ENCODE measurements at places on chromosomes 12 and 14.

DNA sequence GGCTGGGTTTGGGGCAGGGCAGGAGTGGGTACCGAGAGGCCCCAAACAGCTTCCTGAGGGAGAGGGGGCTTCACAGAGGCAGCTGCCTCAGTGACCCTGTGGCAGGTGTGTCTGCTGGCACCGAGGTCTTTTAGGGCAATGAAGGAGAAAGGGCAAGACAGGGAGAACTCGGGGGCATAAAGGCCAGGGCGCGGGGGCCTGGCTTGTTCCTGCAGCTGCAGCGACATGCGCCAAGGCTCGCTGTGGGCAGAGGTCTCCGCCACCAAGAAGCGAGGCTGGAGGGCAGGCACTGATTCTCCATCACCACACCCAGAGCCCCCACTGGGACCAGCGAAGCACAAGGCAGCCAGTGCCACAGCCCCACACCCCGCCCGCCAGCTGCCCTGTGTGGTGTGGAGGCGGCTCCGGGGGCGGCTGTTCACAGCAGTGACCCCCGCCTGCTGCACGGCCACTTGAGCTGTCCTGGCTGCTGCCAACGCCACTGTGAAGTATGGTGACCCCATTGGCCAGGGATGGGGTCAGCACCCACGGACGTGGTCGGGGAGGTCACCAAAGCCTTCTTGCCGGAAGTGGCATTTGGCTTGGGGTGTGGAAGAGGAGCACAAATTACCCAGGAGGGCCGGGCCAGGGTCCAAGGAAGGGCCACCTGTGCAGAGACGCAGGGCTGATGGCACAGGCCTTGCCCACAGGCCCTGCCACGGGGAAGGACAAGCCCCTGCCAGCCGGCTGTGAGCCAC, 16.4 kb downstream of the BAG5 start:
- DNase-seq: no peak

GRCh38 chr12:127144770-127145169, 1122.2 kb upstream of the TMEM132C start:
- no peak for DNase-seq

DNA sequence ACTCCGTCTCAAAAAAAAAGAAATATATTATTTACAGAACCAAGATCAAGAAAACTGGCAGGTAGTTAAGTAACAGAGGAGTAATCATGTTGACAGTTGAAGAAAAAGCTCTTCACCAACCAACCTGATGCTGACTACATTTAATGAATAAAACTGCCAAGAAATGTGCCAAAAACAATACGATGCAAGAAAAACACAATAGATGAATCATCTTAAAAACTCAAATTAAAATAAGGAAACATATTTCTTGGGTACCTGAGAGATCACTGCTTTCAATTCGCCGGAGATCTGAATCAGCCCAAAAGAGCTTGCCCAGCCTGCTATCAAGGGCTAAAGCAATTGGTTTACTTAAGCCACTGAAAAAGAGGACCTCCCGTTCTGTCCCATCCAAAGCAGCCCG, 76.4 kb downstream of the BCL2L14 start:
- DNase-seq: no peak

DNA sequence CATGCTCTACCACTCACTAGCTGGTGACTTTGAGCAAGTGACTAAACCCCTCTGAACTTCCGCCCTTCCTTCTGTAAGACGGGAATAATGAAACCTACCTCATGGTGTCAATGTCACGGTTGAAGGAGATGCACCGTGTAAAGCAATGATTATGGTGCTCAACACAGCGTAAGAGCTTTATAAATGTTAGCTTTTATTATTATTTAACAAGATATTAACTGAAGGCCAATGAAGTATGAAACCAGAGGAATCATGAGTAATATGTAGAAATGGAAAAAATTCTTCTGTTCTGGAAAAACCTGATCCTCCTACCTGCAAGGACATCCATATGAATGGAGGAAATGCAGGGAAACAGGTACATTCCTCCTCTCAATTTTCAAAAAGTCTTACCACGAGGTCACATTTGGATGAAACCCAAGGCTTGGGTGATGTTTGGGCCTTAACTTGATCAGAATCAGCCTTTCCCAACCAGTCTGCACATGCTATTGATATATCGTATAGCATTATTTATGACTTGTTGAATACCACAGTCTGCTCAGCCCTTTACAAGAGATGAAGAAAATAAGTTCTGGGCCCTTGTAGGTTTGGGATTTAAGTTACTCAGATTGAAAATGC, 166.8 kb upstream of the TBX3 start:
- no peak for DNase-seq

- DNase-seq: no peak
Measured at GRCh38 chr12:78933014-78933413, 68.4 kb downstream of the SYT1 start.

- DNase-seq: no peak
Measured at GRCh38 chr12:49762468-49762847, 21.1 kb downstream of the TMBIM6 start.

GRCh38 chr12:63963868-63964267, 119.4 kb downstream of the SRGAP1 start:
- DNase-seq: no peak

DNA sequence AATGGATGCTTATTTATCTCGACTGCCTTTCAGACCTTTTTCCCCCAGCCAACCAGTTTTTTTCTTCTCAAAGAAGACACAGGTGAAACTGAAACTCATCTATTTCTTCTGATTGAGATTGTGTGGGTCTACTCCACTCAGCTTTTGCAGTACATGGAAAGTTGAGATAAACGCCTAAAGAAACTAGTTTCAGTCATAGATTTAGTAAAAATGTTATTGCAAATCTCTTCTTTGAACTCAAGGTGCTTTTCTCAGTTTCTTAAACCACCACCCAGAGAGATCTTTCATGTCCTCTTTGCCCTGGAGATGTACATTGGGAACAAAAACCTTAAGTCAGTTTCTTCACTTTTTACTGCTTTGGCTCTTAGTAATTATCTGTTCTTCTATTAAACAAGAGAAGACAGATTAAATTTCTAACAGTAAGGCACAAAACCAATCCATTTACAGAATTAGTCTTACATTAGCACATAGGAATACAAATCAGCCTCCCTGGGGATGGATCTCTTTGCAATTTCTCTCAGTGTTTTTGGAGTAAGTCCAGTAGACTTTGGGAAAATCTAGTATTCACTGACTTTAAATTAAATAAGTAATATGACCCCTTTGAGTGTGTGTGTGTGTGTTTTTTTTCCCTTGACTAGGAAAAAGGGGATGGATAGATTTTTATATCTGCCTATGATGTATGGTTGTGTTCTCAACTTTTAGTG, 11.6 kb downstream of the FBXW8 start:
- peak; percentile 48 for DNase-seq

DNA sequence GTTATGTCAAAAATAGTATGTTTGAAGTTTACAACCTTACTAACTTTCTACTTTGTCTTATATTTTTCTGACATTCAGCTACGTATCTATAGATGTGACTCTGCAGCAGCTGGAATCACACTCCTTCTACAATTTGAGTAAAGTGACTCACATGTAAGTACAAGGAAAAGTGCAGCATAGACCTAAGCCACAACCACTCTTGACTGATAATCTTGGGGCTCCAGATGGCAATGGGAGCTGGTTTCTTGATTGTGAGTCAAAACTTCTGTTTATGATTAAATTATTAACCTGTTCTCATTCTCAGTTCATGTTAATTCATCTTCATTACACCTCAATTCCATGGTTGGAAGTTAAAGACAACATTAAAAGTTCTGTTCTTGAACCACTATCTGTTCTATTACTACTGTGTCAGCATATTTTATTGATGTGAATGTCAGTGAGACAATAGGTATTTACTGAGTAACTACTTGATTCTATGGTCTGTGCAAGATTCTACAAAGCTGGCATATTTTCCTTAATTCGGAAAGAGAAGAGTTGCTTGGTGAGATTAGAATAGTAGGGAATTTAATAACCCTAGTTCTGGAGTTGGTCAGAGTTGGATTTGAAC, 112.9 kb downstream of the TSHR start:
- no peak for DNase-seq

- DNase-seq: peak; percentile 31
Measured at GRCh38 chr12:8780389-8780788, 42.0 kb upstream of the A2ML1 start.

DNA sequence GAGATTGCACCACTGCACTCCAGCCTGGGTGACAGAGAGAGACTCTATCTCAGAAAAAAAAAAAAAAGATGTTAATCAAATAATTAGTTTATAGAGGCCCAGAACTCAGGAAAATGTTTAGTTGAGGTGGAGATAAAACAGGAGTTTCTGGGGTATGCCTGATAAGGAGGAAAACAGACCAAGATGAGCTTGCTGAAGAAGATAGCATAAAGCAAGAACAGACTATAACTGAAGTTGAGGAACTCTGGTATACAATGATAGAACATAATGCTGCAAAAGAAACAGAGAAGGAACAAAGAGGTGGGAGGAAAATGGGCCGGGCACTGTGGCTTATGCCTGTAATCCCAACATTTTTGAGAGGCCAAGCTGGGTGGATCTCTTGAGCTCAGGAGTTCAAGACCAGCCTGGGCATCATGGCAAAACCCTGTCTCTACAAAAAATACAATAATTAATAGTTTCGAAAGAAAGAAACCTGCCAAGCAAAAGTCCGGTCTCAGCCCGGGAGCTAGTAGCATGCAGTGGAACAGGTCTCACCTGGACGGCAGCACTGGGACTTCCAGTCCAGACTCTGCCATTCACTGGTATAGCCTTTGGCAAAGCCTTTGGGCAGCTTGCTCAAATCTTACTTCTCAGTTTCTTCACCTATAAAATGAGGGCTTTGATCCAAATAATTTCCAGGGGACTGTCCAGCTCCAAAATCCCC, 25.4 kb downstream of the SLC35E3 start:
- DNase-seq: no peak

- DNase-seq: peak; percentile 77
Measured at GRCh38 chr12:49019443-49020324, 1.1 kb upstream of the PRKAG1 start.

DNA sequence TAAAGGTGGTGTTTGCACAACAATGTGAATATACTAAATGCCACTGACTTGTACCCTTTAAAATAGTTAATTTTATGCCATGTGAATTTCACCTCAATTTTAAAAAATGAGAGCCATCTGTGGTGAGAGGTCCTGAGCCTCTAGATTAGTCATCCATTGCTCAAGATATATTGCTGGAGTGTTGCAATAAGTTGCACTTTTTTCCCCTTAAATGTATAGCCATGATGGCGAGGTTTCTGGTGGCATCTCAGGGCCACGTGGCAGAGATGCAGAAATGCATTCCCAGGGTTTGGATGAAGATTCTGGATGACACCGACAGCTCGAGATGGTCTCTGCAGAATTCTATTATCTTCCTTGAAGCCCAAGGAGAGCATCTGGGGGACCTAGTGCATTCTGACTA, 153.7 kb downstream of the AACS start:
- no peak for DNase-seq

- no peak for DNase-seq
Measured at GRCh38 chr12:52522346-52523011, 2.3 kb upstream of the KRT5 start.

GRCh38 chr14:85115921-85116320, 414.0 kb upstream of the FLRT2 start:
- DNase-seq: no peak

GRCh38 chr14:38941488-38941887, 161.5 kb downstream of the SEC23A start:
- no peak for DNase-seq

- no peak for DNase-seq
Measured at GRCh38 chr12:55997535-55997859, 421 bp downstream of the SUOX start.

DNA sequence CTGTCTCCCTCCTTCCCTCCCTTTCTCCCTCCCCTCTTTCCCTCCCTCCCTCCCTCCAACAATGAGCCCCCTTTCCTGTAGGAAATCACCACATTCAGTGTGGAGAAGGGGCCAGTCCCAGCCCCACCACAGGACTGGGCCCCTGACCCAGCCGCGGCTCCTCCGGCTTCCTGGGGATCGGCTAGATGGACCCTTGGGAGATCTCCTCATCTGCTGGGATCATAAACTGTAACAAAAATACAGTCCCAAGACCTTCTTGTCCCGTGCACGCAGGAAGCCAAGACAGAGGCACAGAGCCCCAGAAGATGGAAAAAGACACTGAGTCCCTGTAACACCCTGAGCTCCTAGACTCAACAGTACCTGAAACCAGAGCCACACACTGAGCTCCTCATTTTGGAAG, 23.9 kb downstream of the DIO3 start:
- DNase-seq: no peak

DNA sequence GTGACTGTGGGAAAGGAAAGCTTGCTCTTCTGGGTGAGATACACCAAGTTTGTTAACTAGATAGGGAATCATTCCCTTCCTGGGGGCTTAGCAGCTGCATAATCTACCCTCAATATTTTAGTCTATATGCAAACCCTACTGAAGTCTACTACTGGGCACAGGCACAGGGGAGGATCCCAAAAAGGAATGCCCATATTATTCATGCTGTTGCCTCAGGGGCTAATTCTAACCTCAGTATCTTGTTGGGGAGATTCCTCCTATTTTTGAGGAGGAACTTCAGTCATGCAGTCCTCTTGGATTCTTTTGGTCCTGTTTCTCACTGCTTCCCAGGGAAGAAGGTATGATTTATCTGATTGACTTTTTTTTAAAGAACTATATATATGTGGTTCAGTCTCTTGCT, 58.9 kb upstream of the ANKS1B start:
- DNase-seq: no peak

DNA sequence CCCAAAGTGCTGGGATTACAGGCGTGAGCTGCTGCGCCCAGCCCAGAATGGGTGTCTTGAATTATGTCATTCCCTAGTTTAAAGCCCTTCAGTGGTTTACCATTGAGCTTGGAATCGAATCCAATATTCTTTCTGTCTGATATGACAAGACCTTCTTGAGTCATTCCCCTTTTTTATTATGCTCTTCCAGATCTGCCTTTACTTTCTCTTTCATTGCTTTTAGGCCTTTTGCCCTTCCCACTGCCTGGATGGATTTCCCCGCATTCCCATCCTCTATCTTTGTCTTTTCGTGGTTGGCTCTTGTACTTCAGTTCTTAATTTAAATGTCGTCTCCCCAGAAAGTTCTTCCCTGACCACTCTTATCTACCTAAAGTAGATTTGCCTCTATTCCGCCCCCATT, 1.6 kb downstream of the TRAFD1 start:
- no peak for DNase-seq

DNA sequence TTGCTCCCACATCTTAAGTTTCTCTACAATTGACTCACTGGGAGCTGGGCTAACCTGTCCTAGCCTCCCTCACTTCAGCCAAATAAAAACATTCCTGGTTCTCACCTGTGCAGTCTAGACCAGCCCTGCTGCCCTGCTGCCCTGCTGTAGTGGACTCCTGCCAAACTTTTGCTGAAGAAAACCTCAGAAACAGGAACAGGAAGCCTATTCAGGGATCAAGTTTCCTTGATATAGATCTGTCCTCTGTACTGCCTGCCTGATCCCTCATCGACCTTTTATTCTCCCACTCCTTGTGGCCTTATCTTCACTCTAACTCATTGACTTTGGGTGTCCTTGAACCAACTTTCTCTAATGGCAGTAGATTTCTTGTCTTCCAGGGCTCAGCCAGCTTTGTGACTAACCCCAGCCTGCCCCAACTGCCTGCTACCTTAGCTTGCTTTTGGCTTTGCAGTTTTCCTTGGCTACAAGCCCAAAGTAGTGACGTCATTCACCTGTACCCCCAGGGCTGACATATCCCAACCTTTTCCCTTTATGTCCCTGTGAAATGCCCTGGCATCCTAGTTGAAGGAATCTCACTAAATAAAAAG, 234.8 kb downstream of the DUSP6 start:
- DNase-seq: no peak

- DNase-seq: no peak
Measured at GRCh38 chr12:64077922-64078321, 144.2 kb downstream of the KICS2 start.

GRCh38 chr12:29844667-29845066, 60.9 kb upstream of the TMTC1 start:
- no peak for DNase-seq
